ENCODE measurements at places on chromosomes 3 and 15.

- DNase-seq: no peak
These were observed 11.1 kb upstream of the UBE2Q2 start for GRCh38 chr15:75832114-75832513.

DNA sequence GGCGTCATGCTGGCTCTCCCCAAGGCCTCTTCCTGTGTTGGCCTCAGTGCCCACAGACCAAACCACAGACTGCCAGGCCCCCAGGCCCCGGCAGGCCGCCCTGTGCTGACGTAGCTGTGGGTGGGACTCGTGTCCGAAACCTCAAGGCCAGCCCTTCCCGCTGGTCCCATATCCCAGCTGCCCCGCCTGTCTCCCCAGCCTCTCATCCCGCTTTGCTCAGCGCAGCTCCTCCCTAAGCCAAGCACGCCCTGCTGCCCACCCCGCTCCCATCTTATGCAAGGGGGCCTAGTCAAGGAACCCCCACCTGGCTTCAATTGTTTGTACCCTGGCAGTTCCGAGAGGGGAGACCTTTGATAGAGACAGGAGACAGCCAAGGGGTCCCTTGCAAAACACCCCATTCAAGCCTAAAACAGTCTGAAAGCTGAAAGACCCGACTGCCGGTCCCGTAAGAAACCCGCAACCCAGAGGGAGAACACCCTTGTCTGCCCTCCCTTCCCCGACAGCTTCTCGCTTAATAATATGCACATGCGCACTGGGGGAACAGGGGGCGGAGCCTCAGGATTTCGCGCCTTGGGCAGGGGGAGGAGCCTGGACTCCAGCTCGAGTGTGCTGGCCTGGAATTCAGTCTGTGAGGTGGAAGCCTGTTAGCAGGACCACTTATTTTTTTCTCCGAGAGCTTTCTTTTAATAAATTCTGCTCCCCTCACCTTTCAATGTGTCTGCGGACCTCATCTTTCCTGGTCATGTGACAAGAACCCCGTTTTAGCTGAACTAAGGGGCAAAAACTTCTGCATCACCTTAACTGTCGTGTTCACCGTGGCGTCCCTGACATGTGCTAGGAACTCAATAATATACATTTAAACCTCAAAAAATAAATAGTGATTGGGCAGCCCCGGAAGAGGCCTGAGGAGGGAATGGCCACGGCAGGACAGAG is 17.2 kb downstream of the TNFAIP8L3 start:
- peak; percentile 73 for DNase-seq

GRCh38 chr15:49064884-49065283 is 18.6 kb upstream of the SECISBP2L start:
- DNase-seq: no peak

- DNase-seq: no peak
These were observed 102.8 kb downstream of the PEX5L start for GRCh38 chr3:179933914-179934313.

- no peak for DNase-seq
These were observed 120.1 kb upstream of the DPH6 start for GRCh38 chr15:35665896-35666536.

- no peak for DNase-seq
These were observed 695.8 kb downstream of the TUSC7 start for GRCh38 chr3:117405359-117405758.

GRCh38 chr3:66475386-66476020 is 25.3 kb downstream of the LRIG1 start:
- DNase-seq: no peak

DNA sequence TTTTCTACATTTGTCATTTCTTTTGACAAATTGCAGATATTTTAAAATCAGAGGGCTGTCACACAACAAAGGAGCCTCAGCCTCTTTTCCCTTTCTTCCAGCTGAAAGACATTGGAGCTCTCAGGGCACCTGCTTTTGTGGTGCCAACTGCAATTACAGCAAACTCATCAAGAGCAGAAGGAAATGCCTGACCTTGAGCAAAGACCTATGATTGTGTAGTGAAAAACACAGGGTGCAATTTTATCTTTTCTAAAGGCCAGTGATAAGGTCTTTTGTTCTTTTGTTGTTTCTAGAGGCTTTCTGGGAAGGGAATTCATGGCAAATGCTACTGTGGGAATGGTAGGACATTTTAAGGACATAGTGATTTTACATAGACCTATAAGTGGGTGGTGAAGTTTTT is 214.3 kb downstream of the OXSM start:
- DNase-seq: no peak

GRCh38 chr3:420584-420983 is 224.0 kb downstream of the CHL1 start:
- DNase-seq: no peak

DNA sequence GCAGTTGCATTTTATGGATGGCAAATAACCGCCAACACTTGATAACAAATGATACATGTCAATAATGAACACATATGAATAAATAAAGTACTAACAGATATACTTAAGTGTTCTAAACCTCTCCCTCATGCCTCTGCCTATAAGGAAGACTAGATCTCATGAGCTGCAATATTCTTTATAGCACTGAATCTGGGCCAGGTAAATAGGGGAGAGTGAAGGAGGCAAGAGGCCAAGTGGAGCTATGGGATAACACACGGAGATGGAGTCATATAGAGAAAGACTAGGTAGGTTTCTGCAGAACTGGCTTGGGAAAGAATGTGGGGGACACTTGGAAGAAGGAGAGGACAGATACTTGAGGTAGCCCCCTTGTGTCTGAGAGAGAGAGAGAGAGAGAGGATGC is 354.2 kb upstream of the CFAP20DC start:
- no peak for DNase-seq

DNA sequence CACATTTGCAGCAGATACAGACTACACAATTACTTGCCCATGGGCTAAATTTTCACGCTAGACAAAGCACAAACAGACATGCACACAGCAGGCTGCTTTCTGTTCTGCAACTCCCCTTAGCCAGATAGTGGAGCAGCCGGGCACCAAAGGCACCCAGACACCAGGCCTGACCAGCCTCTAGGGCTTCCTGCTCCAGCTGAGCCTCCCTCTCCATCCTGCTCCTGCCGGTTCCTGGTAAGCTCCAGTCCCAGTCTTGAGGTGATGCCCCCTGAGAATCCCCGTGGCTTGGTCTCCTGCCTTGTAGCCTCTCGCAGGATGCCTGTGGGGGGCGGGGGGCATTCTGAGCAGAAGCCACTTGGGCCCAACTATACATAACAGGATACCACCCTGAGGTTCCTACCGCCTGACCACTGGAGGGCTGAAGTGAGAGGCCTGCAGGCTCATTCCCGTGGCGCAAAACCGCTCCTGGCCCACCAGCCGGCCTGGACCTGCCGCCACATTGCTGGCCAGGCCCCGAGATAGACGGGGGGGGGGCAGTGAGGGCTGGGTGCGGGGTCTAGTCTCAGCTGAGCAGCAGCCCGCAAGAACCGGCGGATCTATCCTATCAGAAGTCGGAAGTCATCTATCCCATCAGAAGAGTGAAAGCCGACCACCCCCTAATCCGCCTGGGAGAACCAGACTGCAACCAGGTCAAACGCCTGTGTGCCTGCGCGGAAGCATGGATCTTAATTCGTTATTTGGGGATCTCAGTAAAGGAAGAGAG is 3.9 kb downstream of the FOXL2 start:
- no peak for DNase-seq

GRCh38 chr3:45171283-45171682 is 25.1 kb upstream of the CDCP1 start:
- DNase-seq: no peak

DNA sequence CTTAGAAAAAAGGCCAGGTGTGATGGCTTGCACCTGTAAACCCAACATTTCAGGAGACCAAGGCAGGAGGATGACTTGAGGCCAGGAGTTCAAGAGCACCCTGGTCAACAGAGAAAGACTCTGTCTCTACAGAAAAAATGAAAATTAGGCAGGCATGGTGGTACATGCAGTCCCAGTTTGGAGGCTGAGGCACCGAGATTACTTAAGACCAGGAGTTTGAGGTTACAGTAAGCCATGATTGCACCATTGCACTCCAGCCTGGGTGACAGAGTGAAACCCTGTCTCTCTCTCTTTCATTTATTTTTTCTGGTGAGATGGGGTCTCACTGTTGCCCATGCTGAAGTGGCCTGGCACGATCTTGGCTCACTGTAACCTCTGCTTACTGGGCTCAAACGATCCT is 24.7 kb downstream of the IP6K1 start:
- DNase-seq: no peak

GRCh38 chr3:189094539-189094938 is 77.2 kb upstream of the TPRG1 start:
- no peak for DNase-seq

DNA sequence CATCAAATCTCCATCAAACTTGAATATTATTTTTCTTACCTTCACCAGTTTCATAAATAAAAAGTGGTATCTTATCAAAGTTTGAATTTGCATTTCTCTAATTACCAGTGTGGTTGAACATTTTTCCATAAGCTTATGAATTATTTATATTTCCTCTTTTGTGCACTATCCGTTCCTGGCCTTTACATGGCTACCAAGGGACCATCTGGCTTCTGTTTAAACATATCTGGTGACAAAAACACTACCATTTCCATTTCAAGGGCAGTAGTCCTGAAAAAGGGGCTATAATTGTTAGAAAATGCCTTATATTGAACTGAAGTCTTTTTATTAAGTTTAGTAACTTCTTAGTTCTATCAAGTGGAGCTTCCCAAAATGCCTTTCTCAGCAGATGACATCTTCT is 44.3 kb upstream of the TM4SF4 start:
- DNase-seq: no peak

DNA sequence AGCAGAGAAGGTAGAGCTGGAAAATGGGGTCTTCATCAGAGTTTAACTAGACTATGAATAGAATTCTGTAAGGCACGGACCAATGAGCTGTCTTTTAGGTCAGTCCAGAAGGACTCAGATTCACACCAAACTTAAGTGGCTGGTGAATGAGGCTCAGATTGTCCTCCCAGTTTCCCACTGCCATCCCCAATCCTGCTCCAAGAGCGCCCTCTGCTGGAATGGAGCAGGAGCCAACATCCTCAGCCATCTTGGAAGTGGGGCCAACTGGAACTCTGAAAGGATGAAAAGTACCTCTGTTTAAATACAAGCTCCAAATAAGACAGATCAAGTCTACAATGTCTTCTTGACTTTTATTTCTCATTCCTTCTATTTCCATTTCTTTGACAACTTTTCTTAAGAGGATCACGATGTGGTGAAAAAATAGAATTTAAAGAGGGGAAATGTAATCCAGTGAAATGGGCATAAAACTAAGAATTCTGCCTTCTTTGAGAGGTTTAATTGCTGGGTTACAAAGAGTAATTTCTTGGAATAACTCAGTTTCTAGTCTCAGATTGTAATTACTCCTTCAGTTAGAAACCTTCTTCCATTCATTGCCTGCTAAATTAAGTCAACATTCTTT is 217.1 kb upstream of the TPRG1 start:
- DNase-seq: no peak

GRCh38 chr3:141482245-141482922 is 4.4 kb upstream of the RASA2 start:
- DNase-seq: no peak

GRCh38 chr3:184366619-184367289 is 5.2 kb downstream of the POLR2H start:
- DNase-seq: no peak

GRCh38 chr3:17290894-17291293 is 406.1 kb downstream of the PLCL2 start:
- no peak for DNase-seq

GRCh38 chr15:79054350-79054749 is 36.2 kb downstream of the RASGRF1 start:
- no peak for DNase-seq

- peak; percentile 39 for DNase-seq
These were observed 2.0 kb upstream of the TOPBP1 start for GRCh38 chr3:133663569-133664313.

DNA sequence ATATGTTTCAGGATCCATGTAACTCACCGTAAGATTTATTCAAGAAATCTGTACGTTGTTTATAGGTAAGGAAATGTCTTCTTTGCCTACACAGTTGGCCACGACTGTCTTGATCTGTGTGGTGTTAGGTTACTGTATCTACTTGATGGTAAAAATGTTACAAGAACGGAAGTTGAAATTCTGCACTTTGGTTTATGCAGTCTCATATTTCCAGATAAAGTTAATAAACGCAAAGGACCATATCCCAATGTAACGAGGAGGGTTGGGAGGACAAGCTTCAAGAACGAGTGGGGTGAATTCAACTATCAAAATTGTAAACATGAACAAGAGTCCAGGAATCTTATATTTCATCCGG is 1.0 kb downstream of the USF3 start:
- no peak for DNase-seq

DNA sequence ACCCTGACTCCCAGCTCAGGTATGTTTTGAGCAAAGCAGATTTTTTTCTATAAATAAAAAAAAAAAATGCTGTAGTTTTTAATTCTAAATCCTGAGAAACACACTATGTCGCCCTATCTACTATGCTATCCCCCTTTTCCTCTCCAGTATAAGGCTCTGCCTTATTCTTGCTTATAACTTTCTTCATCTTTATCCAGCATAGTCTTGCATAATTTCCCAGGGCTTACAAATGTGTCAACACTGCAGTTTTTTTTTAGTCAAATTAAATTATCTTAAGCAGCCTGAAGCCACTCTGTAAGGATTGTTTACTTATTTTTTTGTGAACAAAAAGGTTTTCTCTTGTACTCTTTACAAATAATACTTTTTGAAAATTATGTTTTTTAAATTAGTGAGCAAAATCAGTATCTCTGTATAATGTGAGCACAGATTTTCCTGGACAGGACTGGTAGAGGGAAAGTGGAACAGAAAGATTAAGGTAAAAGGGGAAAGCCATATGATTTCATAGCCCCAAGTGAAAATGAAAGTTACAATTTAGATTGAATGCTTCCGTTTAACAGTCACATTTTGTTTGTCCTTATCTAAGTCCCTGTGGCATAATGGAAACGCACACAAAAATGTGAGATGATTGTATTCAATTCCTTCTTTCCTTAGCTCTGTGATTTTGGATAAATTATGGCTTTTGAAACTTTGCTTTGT is 5.6 kb upstream of the PYDC2 start:
- no peak for DNase-seq

- no peak for DNase-seq
These were observed 5.5 kb downstream of the IL12A start for GRCh38 chr3:159994182-159994581.

GRCh38 chr3:147361454-147362420 is 44.6 kb downstream of the ZIC4 start:
- no peak for DNase-seq

GRCh38 chr3:69276884-69277283 is 109.0 kb downstream of the FRMD4B start:
- no peak for DNase-seq
